ENCODE measurements at places on chromosomes 2 and 18.

GRCh38 chr18:26370037-26370436 is 143.8 kb downstream of the TAF4B start:
- no peak for DNase-seq

- no peak for DNase-seq
Observed at GRCh38 chr2:75788902-75789301, 78.2 kb upstream of the GCFC2 start.

GRCh38 chr2:126884861-126885750 is 13.6 kb upstream of the TEX51 start:
- no peak for DNase-seq

DNA sequence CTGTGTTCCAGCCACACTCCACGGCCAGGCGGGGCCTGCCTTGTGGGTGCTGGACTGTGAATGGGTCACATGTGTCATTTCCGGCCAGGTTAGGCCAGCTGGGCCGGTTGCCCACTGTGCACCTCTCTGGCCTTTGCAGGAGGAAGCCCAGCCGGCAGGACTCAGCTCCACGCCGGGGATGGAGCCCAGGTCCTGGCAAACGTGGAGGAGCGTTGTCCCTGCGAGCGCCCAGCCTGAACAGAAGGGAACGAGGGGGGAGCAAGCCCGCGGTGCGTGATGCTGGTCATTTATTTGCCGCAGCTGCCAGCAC is 152.9 kb downstream of the PXDN start:
- no peak for DNase-seq

GRCh38 chr18:63339920-63340484 is 20.4 kb upstream of the BCL2 start:
- peak; percentile 10 for DNase-seq

DNA sequence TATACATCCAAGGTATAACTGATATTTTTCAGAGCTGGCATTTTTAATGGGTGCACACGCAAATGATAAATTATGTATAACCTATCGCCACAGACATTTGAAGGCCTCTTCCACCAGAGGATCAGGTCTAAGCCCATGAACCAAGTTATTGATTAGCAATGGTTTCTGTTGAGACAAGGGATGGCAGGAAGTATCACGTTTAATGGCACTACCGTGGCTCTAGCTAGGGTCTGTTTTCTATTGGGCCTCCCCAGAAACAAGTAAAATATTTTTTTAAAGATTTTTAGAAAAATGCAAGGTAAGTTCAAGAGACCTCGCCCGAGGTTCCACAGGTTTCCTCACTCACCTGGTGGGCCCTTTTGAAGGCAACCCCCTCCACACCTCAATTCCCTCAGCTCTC is 667 bp downstream of the GFPT1 start:
- DNase-seq, result no peak

- no peak for DNase-seq
Observed at GRCh38 chr18:8602040-8602439, 7.2 kb upstream of the RAB12 start.

DNA sequence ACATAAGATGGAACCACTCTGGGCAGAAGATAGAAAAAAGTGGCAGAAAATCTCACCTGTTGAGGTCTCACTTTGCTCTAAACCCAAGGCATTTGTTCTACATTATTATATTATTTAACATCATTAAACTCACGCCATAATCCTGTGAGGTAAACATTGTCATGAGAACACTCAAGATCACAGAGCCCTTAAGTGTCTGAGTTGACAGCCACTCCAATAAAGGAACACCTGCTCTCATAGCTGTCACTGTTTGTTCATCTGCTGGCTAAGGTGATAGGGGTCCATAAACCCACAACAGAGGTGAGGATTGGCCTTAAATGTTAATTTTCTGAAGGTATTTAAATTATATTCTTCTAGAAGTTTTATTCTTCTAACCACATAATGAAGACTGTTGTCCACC is 439.7 kb downstream of the RIT2 start:
- no peak for DNase-seq

DNA sequence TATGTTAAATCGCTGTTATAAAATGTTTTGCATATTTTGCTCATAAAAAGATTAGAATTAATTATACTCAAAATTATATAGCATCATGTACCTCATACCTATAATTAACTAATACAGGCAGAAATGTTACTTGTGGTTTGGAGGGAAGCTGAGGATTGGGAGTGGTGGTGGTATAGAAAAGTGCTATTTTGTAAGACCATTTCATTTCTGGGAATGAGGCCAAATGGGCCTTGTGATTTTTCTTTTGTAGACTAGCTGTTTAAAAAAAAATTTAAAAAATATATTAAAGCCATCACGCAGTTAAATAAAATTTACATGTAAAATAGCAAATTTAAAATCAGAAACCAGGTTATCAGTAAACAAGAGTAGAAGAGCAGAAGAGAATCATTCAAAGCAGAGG is 560.8 kb upstream of the FAM98A start:
- no peak for DNase-seq

DNA sequence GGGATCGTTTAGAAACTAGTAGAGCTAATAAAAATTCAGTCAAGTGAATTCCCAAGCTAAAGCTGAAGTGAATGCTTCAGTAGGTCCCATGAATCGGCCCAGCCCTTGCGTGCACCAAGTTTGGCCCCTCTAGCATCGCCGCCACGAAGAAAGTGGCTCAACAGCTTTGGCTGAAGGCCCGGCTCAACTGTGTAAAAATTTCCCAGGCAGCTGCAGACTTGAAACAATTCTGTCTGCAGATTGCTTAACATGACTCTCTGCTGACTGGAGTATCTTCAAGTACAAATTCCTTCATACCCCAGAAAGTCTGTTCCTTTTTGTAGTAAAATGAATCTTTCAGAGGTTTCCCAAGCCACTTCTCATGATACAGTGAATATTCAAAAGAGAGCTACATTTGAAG is 32.7 kb downstream of the ALMS1 start:
- DNase-seq, result no peak

GRCh38 chr18:46469186-46469915 is 187.7 kb downstream of the LOXHD1 start:
- no peak for DNase-seq

DNA sequence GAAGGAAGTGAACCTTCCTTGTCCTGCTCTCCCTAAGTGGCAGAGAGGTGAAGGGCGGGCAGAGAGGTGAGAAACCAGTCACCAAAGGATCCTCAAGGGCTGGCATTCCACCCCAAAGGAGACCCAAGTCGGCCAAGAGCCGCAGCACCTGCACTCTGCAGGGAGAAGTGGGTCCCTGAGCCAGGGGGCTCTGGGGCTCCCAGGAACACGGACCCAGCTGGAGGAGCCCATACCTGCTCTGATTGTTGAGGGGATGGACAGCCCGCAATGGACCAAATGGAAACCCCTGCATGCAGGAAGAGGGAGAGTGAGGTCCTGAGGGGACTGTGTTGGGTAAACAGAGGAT is 233.3 kb downstream of the ATAD2B start:
- no peak for DNase-seq

All from CD8-positive, alpha-beta T cell (primary cell).